ENCODE measurements at places on chromosomes 6 and 20.

GRCh38 chr6:15184441-15184861, 61.4 kb upstream of the JARID2 start:
- no peak for DNase-seq

DNA sequence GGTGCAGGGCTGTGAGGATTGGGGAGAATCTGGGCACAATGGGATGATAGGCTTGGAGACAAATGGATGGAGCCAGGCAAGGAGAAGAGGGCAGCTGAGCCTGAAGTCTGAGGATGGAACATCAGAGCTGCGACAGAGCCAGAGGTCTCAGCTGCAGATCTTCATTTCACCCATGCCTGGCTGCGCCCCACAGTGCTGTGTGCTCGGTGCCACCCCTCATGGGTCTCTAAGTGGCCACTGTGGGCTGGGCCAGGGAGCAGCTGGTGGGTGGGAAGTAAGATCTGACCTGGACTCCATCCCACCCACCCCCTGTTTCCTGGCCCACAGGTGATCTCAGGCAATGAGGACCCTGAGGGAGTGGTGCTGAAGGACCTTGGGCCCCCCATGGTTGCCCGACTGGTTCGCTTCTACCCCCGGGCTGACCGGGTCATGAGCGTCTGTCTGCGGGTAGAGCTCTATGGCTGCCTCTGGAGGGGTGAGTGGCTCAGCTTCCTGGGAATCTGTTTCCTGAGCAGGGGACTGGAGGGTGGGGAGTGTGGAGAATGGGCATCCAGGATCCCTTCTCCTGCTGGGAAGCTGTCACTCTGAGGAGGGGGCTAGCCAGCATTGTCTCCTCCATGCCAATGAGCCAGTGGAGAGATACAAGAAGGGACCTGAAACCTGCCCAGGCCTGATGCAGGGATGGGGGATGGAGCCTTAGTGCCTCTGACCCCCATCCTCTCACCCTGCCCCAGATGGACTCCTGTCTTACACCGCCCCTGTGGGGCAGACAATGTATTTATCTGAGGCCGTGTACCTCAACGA, 6.5 kb downstream of the DDR1 start:
- DNase-seq = no peak

- DNase-seq = no peak
These were observed 258.4 kb upstream of the JARID2 start for GRCh38 chr6:14987490-14987889.

DNA sequence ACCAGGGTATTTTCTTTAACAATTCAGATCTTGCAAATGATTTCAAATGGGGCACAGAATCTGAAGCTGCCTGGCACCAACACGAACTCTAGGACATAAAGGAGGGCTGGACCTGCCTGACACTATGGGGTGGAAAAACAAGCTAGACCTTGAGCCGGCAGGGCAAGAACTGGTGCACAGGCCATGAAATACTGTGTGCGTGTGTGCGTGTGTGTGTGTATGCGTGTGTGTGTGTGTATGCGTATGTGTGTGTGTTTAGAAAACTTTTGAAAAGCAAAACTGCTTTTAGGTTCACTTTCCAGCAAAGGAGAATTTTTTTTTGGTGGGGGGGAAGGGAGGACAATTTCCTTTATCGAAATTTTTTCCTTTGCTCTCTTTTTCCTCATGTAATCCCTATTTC, 11.9 kb upstream of the QKI start:
- no peak for DNase-seq

DNA sequence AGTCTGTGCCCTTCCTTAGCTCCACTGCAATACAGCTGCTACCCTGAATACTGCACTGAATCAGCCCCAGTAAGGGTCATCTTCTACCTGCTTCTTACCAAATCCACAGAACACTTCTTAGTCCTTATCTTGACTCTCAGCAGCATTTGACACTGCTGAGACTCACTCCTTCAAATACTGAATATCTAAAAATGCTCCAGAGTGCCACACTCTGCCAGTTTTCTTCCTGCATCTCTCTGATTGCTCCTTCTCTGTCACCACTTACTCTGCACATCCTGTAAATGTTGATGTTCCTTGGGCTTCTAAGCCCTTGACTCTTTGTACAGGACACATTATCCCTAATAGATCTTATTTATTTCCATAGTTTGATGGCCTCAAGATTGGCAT, 19.8 kb downstream of the MAN1A1 start:
- DNase-seq = no peak

DNA sequence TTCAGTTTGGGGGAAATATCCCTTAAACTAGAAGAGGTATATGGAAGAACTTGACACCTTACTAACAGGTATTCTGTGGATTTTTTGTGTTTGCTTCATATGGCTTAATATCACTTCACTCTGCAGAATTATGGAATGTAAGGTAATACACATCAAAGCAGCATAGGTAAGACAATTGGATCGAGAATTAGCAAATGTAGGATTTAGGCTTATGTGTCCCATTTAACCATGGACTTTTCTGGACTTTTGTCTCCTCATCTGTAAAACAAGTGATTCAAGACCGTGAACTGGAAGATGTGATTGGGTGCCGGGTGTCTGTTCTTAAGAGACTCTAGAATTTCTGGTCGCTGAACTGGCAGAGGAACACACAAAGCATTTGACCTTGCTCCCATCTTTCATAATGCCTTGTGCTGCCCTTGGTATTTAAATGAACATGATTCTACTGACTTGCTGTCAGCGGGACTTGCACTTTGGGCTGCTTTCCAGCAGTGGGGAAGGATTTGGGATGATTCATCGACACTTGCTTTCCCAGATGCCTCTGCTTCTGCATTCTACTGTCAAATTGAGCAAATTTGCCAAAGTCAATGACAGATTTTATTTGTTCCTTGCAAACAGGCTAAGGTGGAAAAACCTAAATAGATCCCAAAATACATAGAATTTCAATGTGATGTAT, 199.8 kb downstream of the PLCB1 start:
- no peak for DNase-seq

GRCh38 chr20:12928755-12929401, 79.9 kb upstream of the SPTLC3 start:
- DNase-seq = no peak

DNA sequence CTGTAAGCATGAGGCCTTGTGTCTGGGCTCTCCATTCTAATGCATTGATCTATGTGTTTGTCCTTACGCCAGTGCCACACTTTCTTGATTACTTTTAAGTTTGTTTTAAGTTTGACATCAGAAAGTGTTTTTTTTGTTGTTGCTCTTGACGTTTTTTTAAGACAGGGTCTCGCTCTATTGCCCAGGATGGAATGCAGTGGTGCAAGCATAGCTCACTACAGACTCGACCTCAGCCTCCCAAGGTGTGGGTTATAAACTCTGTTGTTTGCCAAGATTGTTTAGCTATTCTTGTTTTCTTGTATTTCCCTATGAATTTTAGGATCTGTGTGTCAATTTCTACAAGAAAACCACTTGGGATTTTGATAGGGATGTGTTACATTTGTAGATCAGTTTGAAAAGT, 5.6 kb downstream of the MCUR1 start:
- DNase-seq = no peak

DNA sequence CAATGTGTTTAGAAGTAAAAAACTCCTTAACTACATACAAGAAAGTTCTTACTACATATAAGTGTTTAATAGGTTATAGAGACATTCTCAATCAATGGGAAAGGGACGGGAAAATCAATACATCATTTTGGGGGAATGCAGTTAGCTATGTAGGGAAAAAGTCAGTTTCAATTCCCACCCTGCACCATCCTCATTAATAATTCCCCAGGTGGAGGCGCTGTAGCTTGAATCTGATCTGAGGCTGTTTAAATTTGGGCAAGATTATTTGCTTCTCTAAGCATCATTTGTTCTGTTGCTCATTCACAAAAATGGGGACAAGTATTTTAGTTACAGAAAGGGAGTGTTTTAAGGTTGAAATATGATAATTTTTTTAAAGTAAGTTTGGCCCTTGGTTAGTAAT, 19.1 kb downstream of the OLIG3 start:
- DNase-seq = no peak

- DNase-seq = no peak
These were observed 447.7 kb upstream of the CDH4 start for GRCh38 chr20:60804240-60804917.

GRCh38 chr6:56250266-56250665, 2.9 kb upstream of the COL21A1 start:
- DNase-seq = no peak

- DNase-seq = no peak
These were observed 68.5 kb upstream of the ZNF184 start for GRCh38 chr6:27541212-27541932.

DNA sequence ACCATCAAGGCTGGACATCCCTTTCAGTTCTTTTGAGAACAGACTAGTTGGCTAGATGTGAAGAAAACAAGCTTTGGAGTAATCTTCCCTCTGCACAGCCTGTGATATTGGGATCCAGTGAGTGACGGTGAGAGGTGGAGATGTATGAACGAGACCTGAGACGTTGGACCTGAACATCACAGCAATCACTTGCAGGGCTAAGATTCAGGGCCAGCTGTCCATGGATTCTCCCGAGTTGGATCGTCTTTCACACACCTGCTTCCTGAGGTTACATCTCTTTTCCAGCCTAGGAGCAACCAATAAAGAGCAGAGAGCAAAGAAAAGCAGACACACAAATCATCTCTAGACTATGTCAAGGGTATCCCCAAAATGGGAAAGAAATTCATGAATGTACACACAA, 30.0 kb upstream of the TMEM14A start:
- DNase-seq = no peak

DNA sequence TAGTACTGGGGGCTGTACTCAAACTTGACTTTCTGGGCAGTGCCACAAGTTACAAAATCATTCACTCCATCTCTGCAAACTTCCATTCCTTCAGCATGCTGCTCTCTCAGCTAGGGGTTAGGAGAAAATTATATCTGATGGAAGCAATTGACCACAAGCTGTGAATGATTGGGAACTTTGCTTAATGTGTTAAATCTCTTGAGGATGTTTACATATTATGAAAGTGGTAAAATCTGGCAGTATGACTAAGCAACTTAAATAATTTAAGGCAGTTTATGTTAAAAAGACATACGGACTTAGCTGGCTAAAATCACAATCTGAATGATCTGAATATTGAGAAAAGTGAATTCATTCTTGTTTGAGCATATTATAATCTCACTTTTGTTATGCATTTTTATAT, 415.0 kb downstream of the PHF3 start:
- no peak for DNase-seq

DNA sequence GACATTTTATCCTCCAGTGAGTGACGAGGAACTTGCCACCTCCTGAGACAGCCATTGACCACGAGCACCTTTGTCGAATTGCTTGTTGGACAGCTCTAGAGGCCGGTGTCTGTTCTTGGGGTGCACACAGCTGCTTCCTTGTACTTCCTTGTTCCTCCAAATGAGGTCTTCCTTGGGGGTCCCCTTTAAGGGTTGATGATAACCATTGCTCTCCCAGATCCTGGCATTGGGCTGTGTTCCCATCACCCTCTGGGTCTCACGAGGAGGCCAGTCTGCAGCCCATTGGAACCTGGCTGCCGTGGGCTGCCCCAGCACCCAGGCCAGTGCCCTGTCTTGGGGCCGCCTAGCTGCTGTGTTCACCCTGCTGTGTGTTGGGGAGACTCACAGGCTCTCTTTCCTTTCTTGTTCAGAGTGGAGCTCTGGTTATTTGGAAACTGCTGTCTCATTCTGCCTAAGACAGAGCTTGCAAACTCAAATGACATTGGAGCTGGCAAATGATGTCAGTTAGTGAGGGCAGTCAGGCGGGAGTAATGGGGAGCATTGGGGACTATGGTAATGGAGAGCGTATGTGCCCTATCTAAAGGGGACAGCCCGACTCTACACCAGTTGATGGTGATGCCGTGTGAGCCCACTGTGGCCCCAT, 25.7 kb downstream of the PPP1R16B start:
- DNase-seq = no peak

DNA sequence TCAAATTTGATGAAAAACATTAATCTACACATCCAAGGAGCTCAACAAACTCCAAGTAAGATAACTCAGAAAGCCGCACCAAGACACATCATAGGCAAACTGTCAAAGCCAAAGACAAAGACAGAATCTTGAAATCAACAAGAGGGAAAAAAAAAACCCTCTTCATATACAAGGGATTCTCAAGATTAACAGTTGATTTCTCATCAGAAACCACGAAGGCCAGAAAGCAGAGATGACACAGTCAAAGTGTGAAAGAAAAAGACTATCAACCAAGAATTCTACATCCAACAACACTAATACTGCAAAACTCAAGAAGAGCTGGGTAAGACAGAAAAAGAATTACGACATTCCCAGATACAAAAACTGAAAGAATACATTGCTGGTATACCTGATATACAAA, 73.8 kb downstream of the CDK19 start:
- no peak for DNase-seq

DNA sequence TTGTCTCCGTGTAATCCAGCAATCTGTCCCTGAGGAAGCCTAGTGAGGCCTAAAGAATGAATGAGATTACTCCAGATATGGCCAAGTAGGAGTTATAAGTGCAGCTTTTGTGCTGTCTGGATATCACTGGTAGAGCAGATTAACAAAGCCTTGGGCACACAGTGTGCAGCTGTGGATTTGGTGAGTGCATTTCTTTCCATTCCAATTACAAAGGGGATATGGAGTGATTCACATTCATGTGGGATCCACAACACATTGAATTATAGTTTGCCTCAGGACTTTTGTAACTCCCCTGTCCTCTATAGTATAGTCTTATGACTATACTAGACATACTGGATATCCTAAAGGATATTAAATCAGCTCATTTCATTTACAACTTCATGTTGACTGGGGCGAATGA, 47.1 kb downstream of the HLA-F start:
- peak; percentile 12 for DNase-seq

GRCh38 chr6:27785294-27785693, 126.9 kb downstream of the OR2B2 start:
- no peak for DNase-seq

DNA sequence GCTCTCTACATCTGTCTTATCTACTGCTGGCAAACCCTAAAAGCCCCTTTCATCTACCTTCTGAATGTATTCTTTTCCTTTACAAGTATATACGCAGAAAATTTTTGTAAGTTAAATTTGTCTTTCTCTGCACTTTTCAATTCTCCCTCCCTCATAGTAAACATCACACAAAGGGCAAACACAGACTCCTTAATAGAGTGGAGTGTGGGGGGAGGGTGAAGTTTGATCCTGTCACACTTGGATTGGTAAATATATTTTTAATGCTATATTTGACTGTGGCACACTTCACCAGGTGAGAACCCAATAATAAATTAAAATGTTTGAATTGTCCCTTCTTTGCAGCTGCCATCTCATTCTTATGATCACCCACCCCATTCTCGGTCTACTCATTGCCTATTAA, 33.2 kb upstream of the PAQR8 start:
- no peak for DNase-seq

- no peak for DNase-seq
These were observed 689.1 kb upstream of the MARCKS start for GRCh38 chr6:113168057-113168456.

- no peak for DNase-seq
These were observed 206.3 kb upstream of the RAB32 start for GRCh38 chr6:146337376-146337775.

- DNase-seq = peak; percentile 73
These were observed 149.1 kb downstream of the MTHFD1L start for GRCh38 chr6:151014404-151015100.

DNA sequence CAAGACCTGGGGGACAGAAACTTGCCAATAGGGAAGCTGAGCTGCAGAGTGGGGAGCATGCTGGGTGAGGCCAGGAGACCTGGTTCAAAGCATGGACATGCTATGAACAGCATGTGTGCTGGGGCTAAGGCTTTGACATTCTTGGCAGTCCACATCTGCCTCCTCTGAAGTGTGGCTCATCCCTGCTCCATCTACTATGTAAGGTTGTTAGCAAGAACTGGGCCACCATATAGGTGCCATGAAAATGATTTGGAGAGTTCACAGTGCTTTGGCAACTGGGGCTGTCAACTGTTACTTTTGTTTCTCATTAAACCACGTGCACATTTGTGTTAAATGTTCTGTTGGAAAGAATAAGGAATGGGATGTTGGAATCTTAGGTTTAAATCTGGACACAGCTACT, 311.1 kb downstream of the CDC5L start:
- no peak for DNase-seq
